RWPE1 (cell line): ENCODE measurements at places on chromosomes 1 and 21.

DNA sequence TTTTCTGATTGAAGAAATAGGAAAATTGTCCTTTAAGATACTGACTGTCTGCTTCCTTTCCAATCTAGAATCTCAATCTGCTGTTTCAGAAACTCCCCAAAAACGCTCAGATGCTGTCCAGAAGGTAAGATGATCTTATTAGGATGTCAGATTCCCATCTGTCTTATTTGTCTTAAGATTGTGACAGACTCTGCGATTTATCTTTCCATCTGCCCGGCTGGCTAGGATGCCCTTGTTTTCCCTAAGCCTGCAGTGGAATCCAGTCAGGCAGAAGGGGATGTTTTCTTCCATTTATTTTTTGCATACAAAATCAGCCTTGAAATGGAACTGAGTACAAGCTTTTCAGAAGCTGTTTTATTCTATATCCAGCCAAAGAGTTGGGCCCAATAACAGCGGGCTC, 96.5 kb downstream of the FMN2 start:
- DNase-seq = no peak

DNA sequence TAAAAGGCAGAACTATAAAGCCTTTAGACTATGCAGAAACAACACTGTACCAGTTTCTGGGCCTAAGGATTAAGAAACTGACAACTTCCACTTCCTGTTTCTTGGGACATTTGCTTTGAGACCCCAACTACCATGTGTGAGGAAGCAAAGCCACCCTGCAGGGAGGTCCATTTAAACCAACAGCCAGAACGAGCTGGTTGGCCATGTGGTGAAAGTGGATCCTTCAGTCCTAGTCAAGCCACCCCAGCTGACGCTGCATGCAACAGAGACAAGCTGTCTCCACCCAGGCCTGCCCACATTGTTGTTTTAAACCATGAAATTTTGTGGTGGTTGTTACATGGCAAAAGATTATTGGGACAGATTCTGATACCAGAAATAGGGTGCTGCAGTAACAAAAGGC, 31.8 kb upstream of the SLFNL1 start:
- no peak for DNase-seq

GRCh38 chr1:115753830-115754229, 14.7 kb downstream of the CASQ2 start:
- no peak for DNase-seq

DNA sequence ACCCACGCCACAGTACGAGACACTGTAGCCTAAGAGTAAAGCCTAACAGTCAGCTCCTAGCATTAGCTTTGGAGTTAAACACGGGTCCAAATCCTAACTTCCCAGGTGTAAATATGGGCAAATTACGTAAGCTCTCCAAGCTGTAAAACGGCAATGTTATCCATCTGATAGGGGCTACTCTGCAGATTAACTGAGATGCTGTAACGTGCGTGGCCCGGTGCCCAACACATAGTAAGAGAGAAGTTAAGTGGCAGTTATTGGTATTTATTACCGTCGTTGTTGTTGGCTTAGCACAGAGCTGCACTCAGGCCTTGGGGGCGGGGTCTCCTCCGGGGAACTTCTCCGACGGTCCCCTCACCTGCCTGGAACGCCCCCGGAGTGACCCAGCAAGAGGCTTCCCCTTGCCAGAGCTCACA, 457 bp downstream of the TRAPPC3 start:
- no peak for DNase-seq

DNA sequence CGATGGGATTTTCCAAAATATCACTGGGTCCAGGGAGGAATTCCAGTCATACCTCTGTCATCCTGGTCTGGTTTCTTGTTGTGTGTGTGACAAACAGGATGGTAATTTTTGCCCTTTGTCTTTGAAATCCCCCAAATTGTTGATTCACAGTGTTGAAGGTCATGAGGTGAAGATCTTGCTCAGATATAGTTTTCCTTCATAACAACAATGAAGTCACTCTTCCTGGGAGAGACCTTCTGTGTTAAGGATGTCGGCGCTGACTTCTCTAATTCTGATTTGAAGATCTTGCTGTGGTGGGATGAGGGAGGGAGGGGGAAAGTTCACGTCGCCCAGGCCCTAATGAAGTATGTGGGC, 32.2 kb upstream of the MPZL1 start:
- DNase-seq = no peak

GRCh38 chr1:19529664-19530063, 44.3 kb upstream of the CAPZB start:
- DNase-seq = no peak

GRCh38 chr1:9203511-9203982, 31.0 kb upstream of the H6PD start:
- DNase-seq = no peak

DNA sequence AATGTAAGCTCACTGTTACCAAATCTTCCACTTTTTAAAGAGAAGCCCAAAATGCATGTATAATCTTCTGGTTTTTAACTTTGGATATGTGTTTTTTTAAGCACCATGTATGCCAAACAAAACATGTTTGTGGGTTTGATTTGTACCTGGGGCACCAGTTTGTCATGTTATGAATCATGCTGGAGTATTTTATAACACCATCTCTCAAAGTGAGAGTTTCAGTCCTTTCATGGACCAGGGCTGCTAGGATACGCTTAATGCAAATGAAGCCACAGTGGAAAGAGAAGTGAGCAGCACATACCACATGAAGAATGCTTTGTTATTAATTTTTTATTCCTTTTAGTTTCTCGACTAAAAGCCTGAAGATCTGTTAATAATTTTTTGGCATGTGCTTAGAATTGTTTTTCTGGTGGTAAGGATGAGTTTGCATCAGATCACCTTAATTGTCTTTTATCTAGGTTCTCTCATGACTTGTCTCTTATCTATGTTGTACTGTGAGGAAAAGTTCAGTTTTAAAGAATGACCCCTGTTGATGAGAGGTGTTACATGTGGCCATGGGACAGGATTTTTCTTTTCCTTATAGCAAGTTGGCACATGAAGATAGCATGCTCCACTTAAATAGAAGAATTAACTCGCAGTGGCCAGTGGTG, 2.0 kb upstream of the RABGAP1L start:
- DNase-seq = no peak

DNA sequence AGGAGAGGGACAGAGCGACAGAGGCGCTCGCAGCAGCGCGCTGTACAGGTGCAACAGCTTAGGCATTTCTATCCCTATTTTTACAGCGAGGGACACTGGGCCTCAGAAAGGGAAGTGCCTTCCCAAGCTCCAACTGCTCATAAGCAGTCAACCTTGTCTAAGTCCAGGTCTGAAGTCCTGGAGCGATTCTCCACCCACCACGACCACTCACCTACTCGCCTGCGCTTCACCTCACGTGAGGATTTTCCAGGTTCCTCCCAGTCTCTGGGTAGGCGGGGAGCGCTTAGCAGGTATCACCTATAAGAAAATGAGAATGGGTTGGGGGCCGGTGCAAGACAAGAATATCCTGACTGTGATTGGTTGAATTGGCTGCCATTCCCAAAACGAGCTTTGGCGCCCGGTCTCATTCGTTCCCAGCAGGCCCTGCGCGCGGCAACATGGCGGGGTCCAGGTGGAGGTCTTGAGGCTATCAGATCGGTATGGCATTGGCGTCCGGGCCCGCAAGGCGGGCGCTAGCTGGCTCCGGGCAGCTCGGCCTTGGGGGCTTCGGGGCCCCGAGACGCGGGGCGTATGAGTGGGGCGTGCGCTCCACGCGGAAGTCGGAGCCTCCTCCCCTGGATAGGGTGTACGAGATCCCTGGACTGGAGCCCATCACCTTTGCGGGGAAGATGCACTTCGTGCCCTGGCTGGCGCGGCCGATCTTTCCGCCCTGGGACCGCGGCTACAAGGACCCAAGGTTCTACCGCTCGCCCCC, at the start of the genes CYB5RL and MRPL37:
TSS of gene CYB5RL (minus strand) at position 266 of the 754 bp plus-strand sequence. CDS start 4,414 bp downstream, outside the sequence.
TSS of gene MRPL37 (plus strand) at position 403 of the 754 bp plus-strand sequence. CDS start at position 480, 77 bp downstream.
- peak; percentile 100 for DNase-seq

- DNase-seq = no peak
Observed at GRCh38 chr1:51326839-51327238, 3.5 kb downstream of the TTC39A start.

DNA sequence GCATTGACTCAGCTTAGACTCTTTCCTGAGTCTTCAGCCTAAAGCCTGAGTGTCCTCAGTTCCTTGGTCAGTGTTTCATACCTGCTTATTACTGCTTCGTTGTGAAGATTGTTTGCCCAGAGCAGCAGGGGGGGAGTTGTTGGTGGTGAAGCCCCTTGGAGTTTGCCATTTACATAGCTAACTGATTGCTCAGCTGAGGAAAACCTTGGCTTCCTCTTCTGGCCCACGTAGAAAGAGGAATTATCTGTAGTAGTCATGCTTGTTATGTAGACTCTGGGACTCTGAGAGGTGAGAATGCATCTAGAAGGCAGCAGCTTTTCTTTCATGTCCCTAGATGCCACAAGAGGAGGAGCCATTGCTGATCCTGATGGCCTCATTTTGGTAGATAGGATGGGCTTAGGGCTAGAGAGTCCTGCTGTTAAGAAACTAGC, 125.9 kb downstream of the MAST2 start:
- DNase-seq = no peak

DNA sequence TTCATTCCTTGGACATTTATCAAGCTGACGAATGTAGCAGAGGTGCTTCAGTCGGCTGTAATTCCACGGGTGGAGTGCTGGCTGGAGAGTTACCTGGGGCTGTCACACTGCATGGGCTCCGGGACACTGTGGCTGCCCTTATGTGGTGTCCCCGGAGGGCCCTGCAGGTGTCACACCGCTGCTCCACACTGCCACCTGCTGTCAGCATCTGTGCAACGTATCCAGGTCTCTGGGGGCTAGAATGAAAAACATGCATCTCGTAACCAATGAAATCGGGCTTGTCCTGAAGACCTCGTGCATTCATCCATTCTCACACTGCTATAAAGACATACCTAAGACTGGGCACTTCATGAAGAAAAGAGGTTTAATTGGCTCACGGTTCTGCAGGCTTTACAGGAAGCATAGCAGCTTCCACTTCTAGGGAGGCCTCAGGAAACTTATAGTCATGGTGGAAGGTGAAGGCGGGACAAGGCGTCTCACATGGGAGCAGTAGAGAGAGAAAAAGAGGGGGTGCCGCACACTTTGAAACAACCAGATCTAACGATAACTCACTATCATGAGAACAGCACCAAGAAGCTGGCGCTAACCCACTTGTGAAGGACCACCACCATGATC, 46.7 kb upstream of the PCBP3 start:
- DNase-seq = peak; percentile 57

DNA sequence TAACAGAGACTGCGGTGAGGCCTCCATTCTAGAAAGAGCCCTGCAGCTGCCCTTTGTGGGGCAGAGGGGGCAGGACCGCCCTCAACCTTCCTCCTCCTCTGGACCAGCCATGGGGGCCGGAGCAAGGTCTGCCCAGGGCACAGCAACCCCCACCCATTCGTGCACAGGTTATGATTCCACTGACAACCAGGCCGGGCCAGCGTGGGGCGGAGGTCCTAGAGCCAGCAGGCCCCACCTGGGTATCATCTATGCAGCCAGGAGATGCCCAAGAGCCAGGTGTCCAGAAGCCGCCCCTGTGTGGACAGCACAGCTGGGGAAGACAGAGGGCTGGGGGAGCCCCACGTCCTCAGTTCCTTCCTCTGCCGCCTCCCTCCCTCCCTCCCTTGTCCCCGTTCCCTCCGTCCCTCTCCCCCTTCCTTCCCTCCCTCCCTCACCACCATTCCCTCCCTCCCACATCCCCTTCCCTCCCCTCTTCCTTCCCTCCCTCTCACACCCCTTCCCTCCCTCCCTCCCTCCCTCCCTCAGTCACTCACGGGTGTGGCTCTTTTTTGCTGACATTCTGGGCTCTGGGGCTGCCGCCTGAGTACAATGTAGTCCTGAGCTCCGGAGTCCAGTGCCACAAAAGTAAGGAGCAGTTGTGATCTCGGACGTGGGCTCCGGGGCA, 12.3 kb downstream of the RNF223 start:
- DNase-seq = no peak

- no peak for DNase-seq
Observed at GRCh38 chr1:178101654-178102053, 7.8 kb downstream of the RASAL2 start.

DNA sequence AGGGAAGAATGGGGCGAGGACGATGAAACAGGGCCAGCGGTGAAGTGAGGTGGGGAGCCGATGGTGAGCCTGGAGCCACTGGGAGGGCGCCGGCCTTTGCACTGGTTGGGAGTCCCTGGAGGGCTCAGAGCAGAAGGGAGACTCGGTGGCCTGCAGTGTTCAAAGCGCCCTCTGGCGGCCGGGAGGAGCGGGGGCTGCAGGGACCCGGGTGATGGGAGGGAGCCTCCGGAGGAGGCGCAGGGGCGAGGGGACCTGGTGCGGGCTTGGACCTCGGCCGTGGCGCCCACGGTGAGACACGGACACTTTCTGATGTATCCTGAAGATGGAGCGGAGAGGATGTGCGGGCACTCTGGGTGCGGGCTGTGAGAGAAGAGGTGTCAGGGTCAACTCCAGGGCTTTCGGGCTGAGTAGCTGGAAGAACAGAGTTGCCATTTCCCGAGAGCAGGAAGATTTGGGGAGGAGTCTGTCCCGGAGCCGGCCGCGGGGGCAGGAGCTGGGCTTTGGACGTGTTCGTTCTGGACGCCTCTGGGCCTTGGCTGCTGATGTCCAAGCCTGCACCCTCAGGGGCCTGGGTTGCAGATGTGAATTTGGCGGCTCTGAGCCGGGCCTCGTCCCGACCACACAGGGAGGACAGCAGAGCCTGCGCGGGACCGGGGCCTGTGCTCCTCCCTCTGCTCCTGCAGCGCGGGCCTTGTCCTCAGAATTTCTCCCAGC, 29.7 kb downstream of the HEYL start:
- DNase-seq = peak; percentile 39

- peak; percentile 60 for DNase-seq
Observed at GRCh38 chr1:42340093-42340492, 5.1 kb upstream of the FOXJ3 start.

DNA sequence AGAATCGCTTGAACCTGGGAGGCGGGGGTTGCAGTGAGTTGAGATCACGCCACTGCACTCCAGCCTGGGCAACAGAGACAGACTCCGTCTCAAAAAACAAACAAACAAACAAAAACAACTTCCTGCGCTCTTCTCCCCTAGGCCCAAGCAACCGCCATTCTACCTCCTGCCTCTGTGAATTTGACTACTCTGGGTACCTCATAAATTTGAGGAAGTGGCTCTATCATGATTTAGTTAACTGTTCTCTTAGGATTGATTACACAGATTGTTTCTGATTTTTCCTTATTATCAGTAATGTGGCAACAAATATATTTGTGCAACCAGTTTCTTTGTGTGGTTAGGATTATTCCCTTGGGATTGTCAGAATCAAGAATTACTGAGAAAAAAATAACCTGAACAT, 29.7 kb downstream of the OPTC start:
- DNase-seq = no peak

GRCh38 chr1:12204754-12205658, 24.8 kb upstream of the VPS13D start:
- DNase-seq = no peak
